ENCODE measurements at places on chromosomes 16 and 17. TPM values are rescaled to one million over a fixed set of nuclear protein-coding genes. Genes with fewer than 3 reads are reported as not detected.

DNA sequence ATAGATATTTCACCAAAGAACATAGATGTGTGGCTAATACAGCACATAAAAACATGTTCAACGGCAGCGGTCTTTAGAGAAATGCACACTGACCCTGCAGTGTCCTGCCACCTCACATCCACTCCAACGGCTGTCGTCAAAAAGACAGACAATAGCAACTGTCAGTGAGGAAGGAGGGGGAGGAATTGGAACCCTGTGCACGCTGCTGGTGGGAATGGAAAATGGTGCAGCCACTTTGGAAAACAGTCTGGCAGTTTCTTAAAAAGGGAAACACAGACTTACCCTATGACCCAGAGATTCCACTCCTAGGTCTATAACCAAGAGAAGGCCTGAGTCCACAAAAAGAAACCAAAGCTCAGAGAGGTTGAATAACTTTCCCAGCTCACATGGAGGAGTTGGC is 7.7 kb downstream of the CEP295NL start:
- no peak for DNase-seq

DNA sequence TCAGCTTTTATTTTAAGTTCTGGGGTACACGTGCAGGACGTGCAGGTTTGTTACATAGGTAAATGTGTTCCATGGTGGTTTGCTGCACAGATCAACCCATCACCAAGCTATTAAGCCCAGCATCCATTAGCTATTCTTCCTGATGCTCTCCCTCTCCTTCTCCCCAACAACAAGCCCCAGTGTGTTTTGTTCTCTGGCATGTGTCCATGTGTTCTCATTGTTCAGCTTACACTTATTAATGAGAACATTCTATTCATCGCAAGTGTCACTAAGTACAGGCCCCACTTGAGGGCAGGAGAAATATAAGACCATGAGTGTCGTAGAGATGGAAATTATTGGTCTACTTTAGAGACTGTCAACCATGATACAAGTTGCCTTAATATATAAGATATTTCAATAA is 615.1 kb downstream of the CDH8 start:
- no peak for DNase-seq

DNA sequence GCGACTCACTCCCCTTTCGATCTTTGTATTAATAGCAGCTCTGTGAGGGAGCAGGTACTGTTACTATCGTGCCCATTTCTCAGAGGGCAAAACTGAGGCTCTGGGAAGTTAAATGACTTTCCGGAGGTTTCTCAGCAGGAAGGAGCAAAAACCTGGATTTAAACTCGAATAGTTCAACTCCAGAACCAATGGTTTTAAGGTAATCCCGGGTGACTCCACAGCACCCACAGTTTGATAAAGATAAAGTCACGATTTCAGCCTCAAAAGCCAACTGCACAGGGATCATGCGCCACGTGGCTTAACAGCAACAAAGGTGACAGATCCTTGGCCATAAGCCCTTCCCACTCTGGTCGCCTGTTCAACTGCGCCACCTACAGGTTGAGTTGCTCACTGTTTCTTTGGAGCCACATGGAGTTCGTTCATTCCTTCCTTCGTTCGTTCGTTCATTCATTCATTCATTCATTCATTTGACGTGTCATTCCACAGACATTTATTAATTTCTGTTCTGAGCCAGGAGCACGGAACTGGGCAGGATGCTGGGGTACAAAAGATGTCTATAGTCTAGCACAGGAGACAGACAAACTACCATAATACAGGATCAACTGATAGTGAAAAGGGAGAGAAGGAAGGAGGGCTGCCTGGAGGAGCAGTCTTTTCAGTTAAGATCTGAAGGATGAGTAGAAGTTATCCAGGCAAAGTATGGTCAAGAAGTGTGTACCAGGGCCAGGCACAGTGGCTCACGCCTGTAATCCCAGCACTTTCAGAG is 134.8 kb downstream of the HS3ST2 start:
- DNase-seq: peak; percentile 85

DNA sequence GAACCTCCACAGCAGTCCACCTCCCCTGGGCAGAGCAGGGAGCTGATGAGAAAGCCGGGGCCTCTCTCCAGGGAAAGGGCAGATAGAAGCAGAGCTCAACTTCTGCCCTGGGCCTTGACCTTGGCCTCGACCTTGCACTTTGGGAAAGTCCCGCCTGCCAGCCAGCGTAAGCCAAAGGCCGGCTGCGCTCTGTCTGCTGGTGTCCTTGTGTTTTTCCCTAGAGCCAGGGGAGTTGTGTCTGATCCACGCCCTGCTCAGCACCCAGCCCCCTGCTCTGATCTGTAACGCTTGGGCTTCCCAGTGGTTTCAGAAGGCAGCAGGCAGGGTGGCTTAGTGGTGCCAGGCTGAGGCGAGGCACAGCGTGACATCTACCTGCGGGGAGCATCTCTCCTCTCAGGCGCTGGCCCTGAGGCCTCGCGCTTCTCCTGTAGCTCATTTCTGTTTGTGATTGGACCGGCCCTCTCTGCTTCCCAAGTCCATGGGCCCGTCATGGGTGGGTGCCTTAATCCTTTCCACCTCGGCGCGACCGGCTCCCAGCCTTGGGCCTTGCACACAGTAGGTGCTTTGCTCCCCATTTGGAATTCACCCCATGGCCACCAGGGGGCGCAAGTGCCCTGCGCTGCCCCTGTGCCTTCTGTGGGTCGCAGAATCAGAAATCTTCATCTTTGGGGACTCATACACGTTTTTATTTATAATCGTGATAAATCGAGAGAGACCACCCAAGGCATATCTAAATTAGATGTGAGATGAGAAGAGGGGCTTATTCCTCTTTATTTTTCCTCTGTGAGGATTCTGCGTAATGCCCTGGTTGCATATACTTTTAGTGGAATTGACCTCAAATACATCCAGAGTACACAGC is 24.2 kb downstream of the SGSH start:
- peak; percentile 86 for DNase-seq

GRCh38 chr17:81440511-81441244 is 45.4 kb downstream of the BAHCC1 start:
- DNase-seq: peak; percentile 65

DNA sequence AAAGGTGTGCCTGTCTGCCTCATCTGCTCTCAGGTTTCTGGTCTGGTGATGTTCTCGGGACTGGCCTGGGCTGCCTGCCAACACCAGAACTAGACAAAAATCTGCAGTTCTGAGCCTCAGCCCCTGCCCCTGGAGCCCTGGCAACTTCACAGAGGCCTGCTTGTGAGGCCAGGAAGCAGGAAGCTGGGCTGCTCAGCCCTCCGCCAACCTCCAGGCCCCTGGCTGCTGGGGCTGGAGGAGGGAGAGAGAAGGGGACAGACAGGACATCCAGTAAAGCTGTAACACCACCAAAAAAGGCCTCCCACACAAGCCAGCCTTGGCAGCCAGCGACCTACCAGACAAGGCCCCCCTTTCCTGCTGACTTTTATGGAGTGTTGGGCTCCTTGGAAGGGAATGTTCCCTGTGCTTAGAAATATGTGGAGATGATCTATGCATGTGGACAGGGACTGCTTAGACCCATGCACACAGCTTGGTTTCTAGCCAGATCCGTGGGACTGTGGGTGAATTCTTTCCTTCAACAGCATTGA is 157.6 kb downstream of the XYLT1 start:
- DNase-seq: no peak

DNA sequence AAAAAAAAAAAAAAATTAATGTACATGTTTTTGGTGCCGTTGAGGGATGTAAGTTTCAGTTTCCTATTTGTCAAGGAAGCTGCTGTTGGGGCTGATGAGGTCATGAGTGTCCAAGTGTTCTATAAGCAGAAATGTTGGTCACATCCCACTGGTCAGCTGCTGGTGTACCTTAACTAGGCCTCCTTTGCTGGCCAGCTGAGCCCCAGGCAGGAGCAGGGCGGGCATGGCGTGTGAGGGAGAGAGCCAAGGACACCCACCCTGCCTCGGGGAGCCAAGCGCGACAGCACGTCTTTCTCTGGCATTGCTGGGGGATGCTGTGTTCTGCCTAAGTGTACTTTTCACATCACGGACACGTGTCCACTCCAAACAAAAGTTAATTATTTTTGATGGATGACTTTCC is 108.1 kb upstream of the CDC42EP4 start:
- no peak for DNase-seq

DNA sequence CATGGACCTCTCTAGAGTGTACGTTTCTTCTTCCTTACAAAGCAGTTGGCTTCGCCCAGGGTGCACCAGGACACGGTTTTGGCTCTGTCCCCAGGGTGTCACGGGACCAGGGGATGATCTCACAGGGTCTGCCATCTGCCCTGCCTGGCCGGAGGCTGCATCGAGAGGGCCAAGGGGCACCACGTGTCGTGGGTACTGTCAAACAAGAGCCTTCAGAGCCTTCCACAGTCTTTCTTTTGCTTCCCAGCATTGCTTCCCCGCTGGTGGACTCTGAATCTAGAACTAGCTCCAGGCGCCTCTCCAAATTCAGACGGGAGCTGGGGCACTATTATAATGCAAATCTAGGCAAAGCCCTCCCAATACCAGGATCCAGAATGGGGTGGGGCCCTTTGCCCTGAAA is 47.9 kb downstream of the MAPT start:
- no peak for DNase-seq

DNA sequence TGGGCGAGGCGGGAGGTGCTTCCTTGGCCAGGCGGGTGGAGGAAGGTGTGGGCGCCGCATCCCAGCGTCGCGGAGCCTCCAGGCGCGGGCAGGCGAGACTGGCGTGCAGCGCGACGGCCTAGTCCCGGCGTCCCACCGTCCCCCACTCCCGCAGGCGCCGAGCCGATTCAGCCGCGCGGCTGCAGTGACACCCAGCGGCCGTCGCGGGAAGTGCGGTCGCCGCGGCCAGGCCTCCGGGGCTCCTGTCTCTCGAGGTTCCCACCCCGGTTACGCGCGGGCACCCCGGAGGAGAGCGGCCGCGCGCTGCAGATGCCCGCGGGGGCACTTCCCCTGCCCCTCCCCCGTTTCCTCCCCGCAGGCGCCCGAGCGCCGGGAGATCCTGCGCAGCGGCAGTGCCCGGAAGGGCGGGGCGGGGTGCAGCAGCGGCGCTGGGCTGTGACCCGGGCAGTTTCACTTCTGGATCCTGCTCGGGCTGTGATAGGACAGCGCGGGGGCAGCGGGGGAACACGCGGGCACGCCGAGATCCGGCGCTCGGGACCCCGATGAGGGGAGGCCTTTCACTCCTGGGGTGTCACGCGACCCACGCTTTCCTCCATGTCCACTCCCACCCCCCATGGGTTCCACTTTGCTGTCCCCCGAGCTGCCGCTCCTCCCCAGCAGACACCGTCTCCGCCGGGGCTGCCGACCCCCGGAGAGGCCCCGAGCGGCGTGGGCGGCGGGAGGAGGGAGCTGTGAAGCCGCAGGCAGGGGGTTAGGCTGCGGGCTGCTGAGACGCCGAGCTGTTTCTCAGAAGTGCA is 16.6 kb downstream of the GRB7 start:
- peak; percentile 99 for DNase-seq

- DNase-seq: no peak
Measured at GRCh38 chr16:66304961-66305360, 61.5 kb upstream of the CDH5 start.

- no peak for DNase-seq
Measured at GRCh38 chr16:49959552-49960277, 65.3 kb upstream of the CNEP1R1 start.

DNA sequence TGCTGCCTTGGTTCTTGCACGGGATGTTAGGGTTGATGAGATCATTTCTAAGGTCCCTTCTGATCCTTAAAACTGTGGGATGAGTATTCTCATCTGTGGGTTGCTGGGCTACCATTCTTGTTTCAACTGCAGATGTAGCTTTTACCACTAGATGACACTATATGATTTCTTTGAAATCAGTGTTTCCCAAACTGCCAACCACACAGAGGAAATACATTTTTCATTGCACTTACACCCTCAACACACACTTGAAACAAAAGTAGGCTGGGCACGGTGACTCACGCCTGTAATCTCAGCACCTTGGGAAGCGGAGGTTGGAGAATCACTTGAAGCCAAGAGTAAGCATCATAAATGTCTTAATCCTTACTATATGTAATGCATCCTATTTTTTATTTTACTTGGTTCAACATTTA is 15.3 kb downstream of the LCMT1 start:
- DNase-seq: peak; percentile 77

- no peak for DNase-seq
Measured at GRCh38 chr17:42521036-42521435, 15.0 kb upstream of the NAGLU start.

DNA sequence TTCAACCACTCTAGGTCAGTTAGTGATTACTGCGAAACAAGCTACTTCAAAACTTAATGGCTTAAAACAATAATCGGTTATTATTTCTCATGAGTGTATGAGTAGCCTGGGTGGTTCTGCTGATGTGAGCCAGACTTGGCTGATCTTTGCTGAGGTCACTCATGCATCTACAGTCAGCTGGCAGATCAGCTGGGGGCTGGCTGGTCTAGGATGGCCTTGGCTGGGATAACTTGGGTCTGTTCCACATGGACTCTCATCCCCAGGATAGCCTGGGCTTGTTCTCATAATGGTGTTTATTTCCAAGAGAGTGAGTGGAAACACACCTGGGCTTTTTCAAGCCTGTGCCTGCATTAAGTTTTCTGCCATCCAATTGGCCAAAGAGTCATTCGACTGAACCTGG is 13.0 kb downstream of the CCDC182 start:
- DNase-seq: no peak

- DNase-seq: peak; percentile 85
Measured at GRCh38 chr16:90019543-90020259, 445 bp upstream of the DBNDD1 start.

DNA sequence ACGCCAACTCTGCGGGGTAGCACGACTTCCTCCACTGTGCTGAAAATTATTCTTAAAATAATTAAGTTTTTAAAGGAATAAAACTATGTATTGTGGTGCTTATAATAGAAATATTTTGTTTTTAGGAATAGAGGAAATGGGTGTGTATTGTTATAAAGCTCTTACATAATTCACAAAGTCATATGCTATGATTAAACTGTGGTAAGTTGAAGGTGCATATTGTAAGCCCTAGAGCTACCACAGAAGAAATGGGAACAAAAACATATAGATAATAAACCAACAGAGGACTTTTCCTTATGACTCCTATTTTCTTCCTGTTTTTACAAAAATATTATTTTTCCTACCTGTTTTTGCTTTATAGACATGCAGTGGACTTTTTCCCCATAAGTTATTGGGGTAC is 4.3 kb upstream of the SLFN11 start:
- no peak for DNase-seq

GRCh38 chr17:61756561-61756960 is 106.8 kb downstream of the BRIP1 start:
- no peak for DNase-seq

DNA sequence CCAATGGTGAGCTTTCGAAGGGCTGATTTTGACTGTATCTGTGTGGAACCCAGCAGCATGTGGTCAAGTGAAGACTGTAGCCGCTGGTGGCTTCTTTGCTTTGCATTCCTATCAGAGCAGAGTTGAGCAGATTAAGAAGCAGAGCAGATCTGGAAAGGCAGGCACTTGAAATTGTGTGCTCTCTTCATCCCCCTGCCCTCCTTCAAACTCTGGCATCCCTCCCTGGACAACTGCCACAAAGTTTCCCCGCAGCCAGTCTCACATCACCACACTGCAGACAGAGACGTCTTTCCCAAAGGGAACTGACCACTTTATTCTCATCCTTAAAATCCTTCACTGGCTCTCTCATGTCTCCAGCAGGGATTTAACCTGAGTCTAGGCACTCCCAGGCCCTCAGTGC is 237.1 kb upstream of the DYNLRB2 start:
- DNase-seq: no peak

The ACE gene
- total RNA-seq: not detected

The CORO6 gene
- 6.4 TPM for total RNA-seq

The SALL1 gene
- not detected for total RNA-seq

The TP53TG3F gene
- not detected for total RNA-seq

The SCPEP1 gene
- 7.2 TPM for total RNA-seq

The RHOT2 gene
- 183 TPM for total RNA-seq

The SGCA gene
- total RNA-seq: not detected

The ACD gene
- total RNA-seq: 55.1 TPM

The HS3ST6 gene
- not detected for total RNA-seq

All from activated CD4-positive, alpha-beta T cell treated with anti-CD3 and anti-CD28 coated beads, Interleukin-2, amount 10 ng/mL, durations not matched to agents 24 days and 14 days (primary cell).